Stimulated activated CD4-positive, alpha-beta T cell treated with anti-CD3 and anti-CD28 coated beads, Interleukin-1b, Interleukin-23, amount 100 ng/mL, for 48 hours (primary cell): ENCODE measurements at places on chromosomes 5 and 9.

- DNase-seq, result no peak
These were observed 161.2 kb downstream of the MPDZ start for GRCh38 chr9:13118313-13118712.

- no peak for DNase-seq
These were observed 15.3 kb upstream of the FIBCD1 start for GRCh38 chr9:130954317-130954716.

GRCh38 chr5:100872408-100873190 is 30.5 kb downstream of the ST8SIA4 start:
- peak; percentile 42 for DNase-seq

GRCh38 chr9:132806306-132806705 is 71.8 kb downstream of the AK8 start:
- no peak for DNase-seq

DNA sequence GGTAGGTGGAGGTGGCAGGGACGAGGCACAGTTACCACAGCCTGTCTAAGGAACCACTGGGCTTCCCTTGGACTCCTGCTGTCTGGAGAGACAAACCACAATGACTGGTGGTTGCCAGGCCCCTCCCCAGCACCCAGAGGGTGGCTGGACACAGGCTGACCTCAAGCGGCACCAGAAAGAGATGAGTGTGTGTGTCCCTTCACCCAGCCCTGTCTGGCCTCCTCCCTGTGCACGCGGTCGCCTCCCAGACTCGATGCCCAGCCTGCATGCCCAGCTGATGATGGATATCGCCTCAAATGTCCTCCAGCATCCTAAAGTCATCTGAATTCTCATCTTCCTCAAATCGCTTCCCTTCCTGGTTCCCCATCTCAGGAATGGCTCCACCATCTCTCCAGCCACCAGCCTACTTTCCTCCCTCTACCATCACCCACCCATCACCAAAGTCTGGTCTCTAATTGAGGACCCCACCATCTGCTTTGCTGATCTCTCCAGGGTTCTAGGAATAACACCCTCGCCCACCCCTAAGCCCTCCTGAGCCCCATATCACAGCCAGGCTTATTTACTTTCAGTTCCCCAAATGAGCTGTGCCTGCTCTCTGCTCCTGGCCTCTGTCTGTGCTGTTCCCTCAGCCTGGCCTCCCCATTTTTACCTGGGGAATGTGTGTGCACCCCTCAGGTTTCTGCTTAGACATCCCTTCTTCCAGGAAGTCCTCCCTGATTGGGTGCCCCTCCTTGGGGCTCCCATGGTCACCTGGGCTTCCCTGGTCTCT is 52.5 kb upstream of the GGTA1 start:
- DNase-seq, result no peak
